ENCODE measurements at places on chromosomes 3 and 15.
A peak's percentile ranks its signal among the peaks of the same experiment; 100 is the strongest.

GRCh38 chr15:52745326-52746161 lies 44.6 kb downstream of the ONECUT1 start:
- DNase-seq, result no peak

- DNase-seq, result no peak
Measured at GRCh38 chr15:64001148-64001547, 45.1 kb downstream of the DAPK2 start.

DNA sequence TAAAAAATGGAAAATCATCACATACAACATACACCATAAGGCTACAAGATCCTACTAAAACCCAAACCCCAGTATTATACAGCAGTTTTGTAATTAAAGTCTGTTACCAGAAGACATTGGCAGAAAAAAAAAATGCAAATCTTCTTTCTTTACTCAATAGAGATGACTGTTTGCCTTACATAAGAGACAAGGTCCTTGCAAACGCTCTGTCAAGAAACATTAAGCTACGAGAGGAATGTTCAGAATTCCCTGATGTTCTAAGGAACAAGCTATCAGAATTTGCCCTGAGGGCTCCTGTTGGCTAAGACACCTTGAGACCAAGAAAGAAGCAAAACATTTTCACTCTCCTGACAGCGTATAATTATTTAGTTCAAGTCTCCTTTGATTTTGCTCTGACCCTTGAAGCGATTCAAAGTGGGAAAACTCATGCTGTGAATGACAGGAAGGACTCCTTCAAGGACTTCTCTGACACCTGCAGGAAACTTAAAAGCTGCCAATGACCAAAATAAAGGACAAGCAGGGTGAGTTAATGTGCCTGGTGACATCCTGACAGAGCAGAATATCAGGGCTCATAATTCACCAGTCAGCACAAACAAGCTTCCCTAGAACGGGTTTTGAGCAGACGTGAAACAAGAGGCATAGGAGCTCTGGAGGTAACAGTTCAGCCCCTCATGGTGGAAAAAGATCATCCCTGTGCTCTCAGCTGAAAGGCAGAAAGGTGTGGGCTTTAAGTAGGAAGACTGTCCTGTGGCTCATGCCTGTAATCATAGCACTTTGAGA lies 2.5 kb downstream of the SCAMP2 start:
- no peak for DNase-seq

DNA sequence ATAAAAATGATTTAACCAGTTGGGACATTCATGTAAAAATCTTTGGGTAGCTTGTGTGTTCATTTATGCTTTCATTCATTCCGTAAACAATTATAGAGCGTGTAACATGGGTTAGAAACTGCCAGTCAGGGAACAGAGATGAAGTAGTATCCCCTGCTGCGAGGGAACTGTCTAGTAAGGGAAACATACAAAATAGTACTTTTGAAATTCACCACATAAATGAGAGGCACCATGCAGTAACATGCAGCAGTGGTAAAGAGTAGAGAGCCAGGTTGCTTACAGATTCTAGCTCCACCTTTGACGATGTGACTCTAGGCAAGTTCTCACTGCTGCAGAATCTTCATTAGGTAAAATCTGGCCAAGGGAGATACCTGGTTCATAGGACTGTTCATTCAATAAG lies 938 bp downstream of the DZIP3 start:
- DNase-seq, result no peak

GRCh38 chr3:107598926-107599771 lies 76.4 kb downstream of the BBX start:
- peak; percentile 18 for DNase-seq

- no peak for DNase-seq
Measured at GRCh38 chr15:71658827-71659729, 151.3 kb upstream of the NR2E3 start.

DNA sequence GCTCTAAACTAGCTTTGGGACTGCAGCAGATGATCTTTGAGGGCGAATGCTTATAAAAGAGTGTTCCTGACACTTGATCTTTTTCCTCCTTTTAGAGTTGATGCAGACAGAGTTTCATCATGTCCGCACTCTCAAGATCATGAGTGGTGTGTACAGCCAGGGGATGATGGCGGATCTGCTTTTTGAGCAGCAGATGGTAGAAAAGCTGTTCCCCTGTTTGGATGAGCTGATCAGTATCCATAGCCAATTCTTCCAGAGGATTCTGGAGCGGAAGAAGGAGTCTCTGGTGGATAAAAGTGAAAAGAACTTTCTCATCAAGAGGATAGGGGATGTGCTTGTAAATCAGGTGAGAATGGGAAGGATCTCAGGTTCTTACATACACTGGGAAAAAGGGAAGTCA lies 75.7 kb downstream of the KLHL25 start:
- no peak for DNase-seq

DNA sequence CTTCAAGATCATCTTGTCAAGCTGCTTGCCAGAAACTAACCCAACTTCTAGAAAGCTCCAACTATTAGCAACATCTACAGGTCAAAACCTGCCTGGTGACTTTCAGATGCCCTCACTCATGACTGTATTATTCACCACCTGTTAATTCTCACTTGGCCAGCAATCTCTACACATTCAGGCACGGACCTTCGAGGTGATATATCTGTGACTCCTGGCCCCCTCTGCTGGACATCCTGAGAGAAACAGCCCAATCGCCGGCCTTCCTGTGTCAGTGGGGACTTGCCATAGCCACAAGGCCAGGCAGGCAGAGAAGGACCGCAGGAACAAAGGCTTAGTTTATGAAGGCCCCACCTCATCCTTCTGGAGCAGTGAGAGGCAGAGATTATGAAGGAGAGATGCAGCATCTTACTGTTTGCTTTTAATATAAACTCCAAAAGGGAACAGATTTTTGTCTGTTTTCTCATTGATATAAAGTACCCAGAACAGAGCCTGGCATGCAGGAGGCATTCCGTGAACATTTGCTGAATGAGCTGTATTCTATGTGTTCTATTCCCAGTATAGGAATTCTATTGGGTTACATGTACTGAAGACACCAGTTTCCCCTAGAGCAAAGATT lies 24.4 kb upstream of the OCA2 start:
- peak; percentile 14 for DNase-seq

DNA sequence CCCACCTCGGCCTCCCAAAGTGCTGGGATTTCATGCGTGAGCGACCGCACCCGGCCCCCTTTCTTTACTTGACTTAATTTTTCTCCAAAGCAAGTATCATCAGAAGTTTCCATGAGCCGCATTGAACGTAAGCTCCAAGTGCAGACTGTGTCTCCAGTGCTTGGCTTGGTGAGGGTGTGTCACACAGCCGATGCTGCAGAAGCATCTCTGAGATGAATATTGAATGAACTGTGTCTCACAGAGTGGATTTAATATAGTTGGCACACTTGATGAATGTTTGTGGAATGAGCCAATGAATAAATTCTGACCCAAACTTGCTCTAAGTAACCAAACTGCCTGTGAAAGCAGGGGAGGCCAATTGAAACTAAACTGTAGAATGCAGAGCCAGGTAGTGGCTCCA lies 159.4 kb upstream of the KBTBD8 start:
- DNase-seq, result no peak

DNA sequence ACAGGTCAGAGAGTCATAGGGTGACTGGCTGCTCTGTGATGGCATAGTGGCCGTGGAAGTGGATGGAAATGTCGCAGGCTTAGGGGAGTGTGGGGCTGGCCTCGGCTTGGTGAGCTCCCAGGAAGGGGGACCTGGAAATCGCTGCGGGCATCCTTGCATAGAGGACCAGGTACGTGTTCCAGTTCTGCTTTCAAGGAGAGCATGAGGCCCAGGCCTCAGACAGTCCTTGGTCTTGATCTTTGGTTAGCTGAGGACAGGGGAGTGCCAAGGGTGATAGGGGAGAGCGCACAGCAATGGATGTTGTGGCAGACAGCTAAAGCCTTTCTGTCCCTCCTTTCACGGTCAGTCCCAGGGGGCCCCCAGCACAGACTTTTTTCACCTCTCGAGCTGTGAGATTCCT lies 110.5 kb downstream of the SNRPN start:
- DNase-seq, result no peak

DNA sequence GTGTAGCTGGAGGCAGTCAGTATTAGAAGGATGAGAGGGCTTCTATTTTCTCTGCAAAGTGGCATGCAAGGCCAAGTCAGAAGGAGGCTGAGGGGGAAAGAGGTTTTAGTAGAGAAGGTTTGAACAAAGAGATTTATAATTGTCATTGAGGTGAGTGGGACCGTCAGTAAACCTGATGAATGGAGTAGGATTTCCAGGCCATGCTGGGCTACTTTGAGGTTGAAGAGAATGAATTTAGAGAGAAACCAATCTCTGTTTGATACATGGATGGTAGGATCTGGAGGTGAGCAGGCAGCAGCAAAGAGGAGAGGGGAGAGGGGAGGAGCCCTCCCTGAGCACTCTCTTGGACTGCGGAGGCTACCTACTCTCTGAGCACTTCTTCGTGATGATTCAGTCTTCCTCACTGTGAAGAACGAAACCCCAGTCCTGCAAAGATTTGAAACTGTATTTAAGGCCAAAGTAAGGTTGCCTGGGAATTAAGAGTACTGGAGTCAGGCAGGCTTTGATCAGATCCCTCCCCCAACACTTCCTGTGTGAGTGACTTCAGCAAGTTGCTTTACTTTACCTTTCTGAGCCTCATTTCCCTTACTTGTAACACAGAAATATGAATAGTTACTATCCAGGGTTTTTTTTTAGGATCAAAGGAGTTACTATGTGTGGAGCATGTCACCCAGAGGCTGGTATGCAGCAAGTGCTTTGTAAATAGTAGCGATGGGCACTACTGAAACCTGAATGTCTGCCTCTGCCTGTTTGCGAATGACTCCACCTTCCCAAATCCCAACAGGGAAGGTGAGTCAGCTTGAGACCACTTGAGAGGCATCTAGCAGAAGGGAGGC lies 75.8 kb downstream of the RPL39L start:
- no peak for DNase-seq

DNA sequence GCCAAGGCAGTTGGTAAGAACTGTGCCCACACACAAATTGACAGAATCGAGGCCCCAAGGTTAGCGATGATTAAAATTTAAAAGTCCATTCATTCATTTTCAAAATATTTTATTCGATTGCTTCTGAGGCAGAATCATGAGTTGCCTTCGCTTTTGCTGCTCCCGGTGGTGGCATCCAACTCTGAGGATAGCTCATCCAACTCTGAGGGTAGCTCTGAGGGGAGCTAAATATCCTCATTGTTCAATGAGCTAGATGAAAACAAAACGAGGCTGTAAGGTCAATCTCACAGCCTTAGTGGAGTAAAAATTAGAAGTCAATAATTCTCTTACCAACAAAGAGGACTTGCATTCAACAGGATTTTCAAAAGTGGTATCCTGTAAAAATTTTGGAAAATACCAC lies 897 bp upstream of the CHL1 start:
- DNase-seq, result no peak

DNA sequence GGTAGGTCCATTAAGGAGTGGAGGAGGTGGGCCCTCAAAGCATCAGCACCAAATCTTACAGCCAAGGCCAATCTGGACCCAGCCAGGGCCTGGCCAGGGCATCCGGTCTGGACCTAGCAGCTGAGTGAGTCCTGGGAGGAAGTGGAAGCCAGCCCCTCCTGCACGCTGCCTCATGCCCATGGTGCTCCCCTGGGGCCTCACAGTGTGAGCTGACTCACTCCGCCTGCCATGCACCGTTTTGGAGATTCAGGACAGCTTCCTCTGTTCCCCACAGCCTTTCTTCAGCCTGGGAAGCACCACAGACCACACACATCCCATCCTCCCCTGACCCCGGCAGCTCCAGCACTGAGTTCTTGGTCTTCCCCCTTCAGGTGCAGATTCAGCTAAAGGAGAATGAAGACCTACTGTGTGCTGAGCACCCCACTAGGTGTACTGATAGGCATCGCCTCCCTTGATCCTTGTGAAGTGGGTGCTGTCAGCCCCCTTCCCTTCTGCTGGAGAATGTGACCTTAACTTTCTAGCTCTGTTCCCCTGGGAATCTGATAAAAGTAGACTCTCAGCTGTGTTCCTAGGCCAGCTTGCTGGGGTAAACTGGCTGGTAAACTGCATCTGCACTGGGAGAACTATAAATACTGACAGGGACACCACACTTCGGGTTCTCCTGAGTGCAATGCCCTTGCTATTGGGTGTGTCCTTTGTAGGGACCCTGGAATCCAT lies 36.8 kb upstream of the SEC13 start:
- DNase-seq, result no peak

DNA sequence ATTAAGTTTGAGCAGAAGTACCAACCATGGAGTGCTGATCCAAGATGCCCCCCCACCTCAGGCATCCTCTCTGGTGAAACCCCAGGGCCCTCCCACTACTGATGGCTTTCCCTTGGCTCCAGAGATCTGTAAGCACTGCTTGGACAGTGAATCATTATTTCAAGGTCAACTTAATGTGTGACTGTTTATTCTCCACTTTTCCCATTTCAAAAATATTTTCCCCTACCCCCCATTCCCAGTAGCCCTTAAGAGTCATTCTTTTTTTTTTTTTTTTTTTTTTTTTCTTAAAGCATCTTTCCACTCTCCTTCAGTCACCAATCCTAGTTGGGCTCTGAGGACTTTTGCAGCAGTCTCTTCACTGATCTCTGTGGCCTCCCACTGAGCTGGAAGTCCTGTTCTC lies 82.6 kb downstream of the PCCB start:
- DNase-seq, result no peak

DNA sequence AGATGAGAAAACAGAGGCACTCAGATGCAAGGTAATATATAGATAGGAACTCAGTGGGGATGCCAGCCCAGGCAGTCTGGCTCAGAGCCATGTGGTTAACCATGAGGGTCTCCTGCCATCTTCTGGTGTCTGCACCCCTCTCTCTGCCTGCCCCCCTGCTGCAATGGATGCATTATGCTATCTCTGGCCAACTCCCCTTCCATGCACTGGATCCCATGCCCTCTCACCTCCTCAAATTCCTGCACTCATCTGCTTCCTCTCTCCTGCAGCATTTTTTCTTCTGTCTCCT lies 163.2 kb downstream of the STT3B start:
- DNase-seq, result no peak

- no peak for DNase-seq
Measured at GRCh38 chr3:152318512-152318911, 49.8 kb downstream of the MBNL1 start.

- DNase-seq, result no peak
Measured at GRCh38 chr3:188469228-188469885, 315.4 kb downstream of the LPP start.

GRCh38 chr15:62809115-62809967 lies 233.2 kb upstream of the TPM1 start:
- no peak for DNase-seq

DNA sequence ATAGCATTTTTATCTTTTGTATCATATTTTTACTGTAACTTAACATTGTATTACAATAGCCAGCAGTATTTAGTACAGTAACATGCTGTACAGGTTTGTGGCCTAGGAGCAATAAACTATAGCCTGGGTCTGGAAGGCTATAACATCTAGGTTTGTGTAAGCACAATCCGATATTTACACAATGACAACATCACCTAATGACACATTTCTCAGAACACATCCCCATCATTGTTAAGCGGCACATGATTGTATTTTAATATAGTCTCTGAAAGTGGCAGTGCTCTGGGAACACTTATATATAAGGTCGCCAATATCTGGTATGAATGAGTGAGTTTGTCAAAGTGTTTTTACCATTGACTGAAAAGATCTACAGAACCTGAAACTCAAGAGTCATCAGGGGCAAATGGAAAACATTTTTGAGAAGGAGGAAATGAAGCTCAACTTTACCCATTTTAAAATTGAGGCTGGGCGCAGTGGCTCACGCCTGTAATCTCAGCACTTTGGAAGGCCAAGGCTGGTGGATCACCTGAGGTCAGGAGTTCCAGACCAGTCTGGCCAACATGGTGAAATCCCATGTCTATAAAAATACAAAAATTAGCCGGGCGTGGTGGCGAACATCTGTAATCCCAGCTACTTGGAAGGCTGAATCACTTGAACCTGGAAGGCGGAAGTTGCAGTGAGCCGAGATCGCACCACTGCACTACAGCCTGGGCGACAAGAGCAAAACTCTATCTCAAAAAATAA lies 38.8 kb upstream of the TNFSF10 start:
- DNase-seq, result no peak

GRCh38 chr3:48456456-48456855 lies 9.9 kb downstream of the ATRIP start:
- DNase-seq, result no peak
